ENCODE measurements at places on chromosomes 6 and 20.

GRCh38 chr6:160051390-160051789 lies 70.2 kb upstream of the SLC22A1 start:
- DNase-seq: no peak

DNA sequence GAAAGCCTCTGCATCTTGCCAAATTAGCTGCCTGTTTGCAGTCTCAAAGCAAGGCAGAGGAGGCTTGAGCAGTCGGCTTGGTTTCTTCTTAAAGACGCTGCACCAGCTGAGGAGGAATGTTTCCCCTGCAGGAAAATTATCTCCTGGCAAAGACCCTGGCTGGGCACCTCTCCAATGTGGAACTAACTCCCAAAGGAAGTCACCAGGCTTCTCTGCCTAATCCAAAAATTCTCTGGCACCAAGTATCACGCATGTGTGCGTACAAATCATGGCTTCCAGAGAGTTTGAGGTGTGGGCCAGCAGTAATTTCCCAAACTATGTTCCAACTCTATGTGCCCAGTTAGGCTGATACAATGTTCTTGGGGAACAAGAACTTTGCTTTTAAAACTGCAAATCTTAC lies 176.2 kb downstream of the KIF16B start:
- DNase-seq: no peak

DNA sequence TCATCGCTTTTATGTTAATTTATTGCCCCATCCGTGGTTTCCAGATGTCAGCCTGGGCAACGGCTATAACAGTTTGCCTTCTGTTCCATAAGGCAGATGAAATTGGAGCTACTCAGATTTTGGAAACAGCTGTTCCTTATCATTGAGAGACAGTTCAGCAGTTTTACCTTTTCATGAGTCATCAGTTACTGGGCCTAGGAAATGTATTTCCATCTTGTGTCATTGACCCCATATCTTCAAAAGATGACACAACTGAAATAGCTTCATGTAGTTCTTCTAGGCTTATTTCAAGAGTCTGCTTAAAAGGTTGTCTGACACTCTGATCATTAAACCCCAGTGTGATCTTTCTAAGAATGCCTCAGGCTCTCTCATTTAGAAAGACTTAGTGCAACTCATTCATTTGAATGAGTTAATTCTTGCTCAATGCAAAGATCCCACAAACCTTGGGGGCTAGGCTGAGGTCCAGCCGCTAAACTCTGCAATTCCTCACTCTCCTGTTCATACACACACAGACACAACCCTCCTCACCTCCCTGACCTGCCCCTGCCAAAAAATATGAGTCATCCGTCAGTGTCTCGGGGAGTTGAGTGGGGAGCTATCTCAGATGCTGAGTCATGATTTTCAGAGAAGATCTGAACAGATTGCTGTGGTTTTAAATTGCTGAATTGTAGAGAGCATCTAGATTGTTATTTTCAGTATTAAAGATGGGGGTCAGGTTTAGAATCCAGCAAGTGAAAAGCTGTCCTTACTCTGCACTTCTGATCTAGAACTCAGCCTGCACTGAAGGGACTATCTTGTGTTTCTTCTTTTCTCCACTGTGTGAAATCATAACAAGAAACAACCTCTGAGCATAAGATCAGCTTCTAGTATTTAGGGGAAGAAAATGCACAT lies 61.8 kb downstream of the RPP40 start:
- no peak for DNase-seq

- no peak for DNase-seq
These were observed 124.9 kb upstream of the NRN1 start for GRCh38 chr6:6131492-6132109.

DNA sequence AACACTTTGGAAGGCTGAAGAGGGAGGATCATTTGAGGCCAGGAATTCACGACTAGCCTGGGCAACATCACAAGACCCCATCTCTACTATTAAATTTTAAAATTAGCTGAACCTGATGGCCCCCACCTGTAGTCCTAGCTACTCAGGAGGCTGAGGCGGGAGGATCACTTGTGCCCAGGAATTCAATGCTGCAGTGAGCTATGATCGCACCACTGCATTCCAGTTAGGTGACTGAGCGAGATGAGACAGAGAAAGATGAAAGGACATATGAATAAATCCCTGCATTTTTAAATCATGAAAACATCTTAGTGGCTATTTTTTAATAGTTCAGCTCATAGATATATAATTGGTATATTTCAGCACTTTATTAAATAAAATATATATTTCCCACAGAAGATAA lies 93.8 kb downstream of the GPR63 start:
- no peak for DNase-seq

DNA sequence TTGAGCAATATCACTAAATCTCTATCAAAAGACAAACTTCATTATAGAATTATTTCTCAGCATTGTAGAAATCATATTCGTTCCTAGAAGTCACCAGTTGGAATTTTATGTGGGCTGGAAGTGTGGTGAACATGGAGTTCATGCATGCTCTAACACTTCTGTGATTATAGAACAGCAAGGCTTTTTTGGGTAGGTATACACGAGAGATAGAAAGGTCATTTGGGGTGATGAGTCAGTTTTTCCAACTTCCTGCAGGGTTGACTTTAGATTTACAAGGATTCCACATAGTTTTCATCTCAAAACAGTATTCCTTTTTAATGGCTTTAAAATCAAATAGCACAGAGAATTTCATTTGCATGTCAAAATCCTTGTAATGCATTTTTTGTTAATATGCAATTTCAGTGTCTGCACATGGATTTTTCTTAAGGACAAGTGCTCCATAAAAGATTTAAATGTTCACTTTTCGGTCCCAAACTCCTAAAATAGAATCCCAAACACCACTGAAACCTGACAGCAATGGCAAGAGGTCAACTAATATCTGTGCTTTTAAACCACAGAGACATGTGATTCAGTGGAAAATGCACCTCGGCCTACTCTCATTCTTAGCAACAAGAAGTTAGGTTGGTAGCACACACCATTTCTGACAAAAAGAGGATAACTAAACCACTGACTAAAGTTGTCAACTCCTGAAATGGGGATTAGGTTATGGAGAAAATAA lies 211.0 kb downstream of the MOXD1 start:
- no peak for DNase-seq

All from kidney (tissue), 22 donors.